ENCODE measurements at places on chromosomes 12 and 14. TPM values are rescaled to one million over a fixed set of nuclear protein-coding genes. Genes with fewer than 3 reads are reported as not detected.

The HPD gene
- not detected for total RNA-seq

The SLC17A8 gene
- total RNA-seq: not detected

GRCh38 chr12:8014836-8015235 is 17.7 kb upstream of the FOXJ2 start:
- H3K4me1 ChIP-seq: peaks cover 6% of the 10 kb centered on the region
- no peak overlapping the region for H3K4me3 ChIP-seq
- no peaks in the 10 kb centered on the region for H3K36me3 ChIP-seq

DNA sequence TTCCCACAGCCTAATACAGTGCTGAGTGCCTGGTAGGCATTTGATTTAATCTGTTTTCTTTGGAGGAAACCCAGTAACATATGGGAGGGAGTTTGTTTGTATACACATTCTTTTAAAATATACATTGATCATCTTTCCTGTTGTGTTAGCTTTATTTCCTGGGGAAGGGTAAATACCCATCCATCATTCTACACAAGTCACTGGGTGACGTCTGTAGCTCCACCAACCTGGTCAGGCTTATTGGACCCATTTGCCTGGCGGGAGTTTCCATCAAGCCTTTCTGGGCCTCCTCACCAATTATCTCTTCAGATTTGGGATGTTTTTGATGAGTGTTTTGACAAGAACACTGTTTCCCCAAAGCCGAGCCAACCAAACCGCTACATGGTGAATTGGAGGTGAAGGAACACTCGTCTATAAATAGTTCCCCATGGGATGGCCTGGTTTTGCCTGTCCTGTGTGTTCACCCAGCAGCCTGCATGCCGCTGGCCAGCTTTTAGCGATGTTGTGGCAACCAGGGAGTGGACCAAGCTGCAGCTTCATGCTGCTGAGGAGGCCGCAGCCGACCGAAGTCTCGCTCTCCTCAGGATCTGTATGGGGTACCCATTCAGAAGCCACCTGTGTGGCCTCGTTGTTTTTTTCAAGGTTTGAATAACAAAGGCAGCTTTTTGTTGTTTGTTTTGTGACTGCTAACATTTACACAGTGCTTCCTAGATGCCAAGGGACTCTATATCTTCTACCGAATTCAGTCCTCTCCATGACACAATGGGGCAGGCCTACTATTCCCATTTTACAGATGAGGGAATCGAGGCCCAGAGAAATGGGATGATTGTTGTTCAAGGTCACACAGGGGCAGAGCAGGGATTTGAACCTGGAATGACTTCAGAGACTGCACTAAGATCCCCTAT is 22.6 kb downstream of the PLXNC1 start:
- no peak overlapping the region for H3K27ac ChIP-seq
- peaks cover 20% of the 10 kb centered on the region for H3K27me3 ChIP-seq
- H3K4me1 ChIP-seq: peaks cover 45% of the 10 kb centered on the region

The RDH12 gene
- total RNA-seq: not detected

The FLRT2 gene
- 34.2 TPM for total RNA-seq

The STXBP6 gene
- total RNA-seq: 18.2 TPM

GRCh38 chr12:8665759-8666158 is 3.1 kb upstream of the MFAP5 start:
- peaks cover 5% of the 10 kb centered on the region for H3K27me3 ChIP-seq
- peaks cover 4% of the 10 kb centered on the region for H3K36me3 ChIP-seq
- no peak overlapping the region for H3K4me3 ChIP-seq
- H3K4me1 ChIP-seq: peaks cover 10% of the 10 kb centered on the region

DNA sequence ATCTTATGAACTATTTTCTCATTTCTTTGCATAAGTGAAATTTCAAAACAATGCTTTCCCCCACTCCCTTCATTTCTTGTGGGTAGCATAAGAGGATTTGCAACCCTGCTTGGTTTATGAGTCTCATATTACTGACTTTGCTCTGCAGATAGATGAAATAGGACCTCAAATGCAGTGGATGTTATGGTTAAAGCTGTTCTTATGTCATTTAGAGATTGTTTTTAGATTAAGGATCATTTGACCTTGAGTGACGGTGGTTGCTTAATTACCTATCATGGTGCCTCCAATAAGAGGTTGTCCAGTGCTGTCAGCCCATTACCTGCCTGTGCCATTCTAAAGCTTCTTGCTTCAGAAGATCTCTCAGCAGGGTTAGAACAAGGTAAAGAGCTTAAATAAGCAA is 351.4 kb upstream of the ATP2B1 start:
- DNase-seq: no peak
- H3K4me1 ChIP-seq: peaks cover 51% of the 10 kb centered on the region
- no peak overlapping the region for H3K4me3 ChIP-seq
- no peaks in the 10 kb centered on the region for H3K36me3 ChIP-seq
- no peak overlapping the region for H3K27ac ChIP-seq

GRCh38 chr14:39138440-39138839 is 24.3 kb downstream of the GEMIN2 start:
- H3K36me3 ChIP-seq: peaks cover 42% of the 10 kb centered on the region
- DNase-seq: no peak
- H3K4me1 ChIP-seq: no peaks in the 10 kb centered on the region
- no peak overlapping the region for H3K27ac ChIP-seq
- H3K27me3 ChIP-seq: no peaks in the 10 kb centered on the region

DNA sequence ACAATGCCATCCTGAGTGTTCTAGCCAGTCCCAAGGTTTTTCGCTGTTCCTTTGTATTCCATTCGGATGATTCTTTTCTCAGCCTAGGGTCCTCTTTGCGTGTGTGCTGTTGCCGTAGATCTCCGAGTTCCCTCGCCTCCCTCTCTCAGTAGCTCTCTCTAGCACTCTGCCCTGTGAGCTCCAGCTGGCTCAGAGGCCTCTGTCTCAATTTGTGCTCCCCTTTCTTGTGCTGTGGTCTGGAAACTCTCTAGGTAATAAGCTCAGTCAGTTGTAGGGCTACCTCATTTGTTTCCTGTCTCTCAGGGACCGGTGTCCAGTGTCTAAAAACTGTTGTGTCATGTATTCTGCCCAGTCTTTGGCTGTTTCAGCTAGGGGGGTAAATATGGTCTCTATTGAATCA is 179.3 kb downstream of the PCNX1 start:
- peaks cover 27% of the 10 kb centered on the region for H3K4me1 ChIP-seq
- H3K36me3 ChIP-seq: peaks cover 29% of the 10 kb centered on the region
- H3K27ac ChIP-seq: peak overlapping the region; percentile 15
- no peak for DNase-seq

GRCh38 chr12:106632797-106633450 is 50.1 kb downstream of the RFX4 start:
- no peak overlapping the region for H3K27ac ChIP-seq
- no peak for DNase-seq
- no peak overlapping the region for H3K4me3 ChIP-seq
- H3K36me3 ChIP-seq: no peaks in the 10 kb centered on the region
- peaks cover 9% of the 10 kb centered on the region for H3K4me1 ChIP-seq
- H3K27me3 ChIP-seq: peaks cover 18% of the 10 kb centered on the region

The LMNTD1 gene
- 0.44 TPM for total RNA-seq

The KRT4 gene
- not detected for total RNA-seq

GRCh38 chr12:52242442-52243258 is 9.6 kb downstream of the KRT7 start:
- no peak overlapping the region for H3K27ac ChIP-seq
- H3K4me3 ChIP-seq: no peak overlapping the region
- no peak for DNase-seq
- H3K27me3 ChIP-seq: peaks cover 2% of the 10 kb centered on the region
- peaks cover 68% of the 10 kb centered on the region for H3K4me1 ChIP-seq

GRCh38 chr14:34030864-34031263 is 80.0 kb upstream of the EGLN3 start:
- H3K4me1 ChIP-seq: no peaks in the 10 kb centered on the region
- H3K36me3 ChIP-seq: no peaks in the 10 kb centered on the region
- no peak for DNase-seq
- H3K4me3 ChIP-seq: no peak overlapping the region
- H3K27me3 ChIP-seq: peaks cover 6% of the 10 kb centered on the region
- no peak overlapping the region for H3K27ac ChIP-seq

DNA sequence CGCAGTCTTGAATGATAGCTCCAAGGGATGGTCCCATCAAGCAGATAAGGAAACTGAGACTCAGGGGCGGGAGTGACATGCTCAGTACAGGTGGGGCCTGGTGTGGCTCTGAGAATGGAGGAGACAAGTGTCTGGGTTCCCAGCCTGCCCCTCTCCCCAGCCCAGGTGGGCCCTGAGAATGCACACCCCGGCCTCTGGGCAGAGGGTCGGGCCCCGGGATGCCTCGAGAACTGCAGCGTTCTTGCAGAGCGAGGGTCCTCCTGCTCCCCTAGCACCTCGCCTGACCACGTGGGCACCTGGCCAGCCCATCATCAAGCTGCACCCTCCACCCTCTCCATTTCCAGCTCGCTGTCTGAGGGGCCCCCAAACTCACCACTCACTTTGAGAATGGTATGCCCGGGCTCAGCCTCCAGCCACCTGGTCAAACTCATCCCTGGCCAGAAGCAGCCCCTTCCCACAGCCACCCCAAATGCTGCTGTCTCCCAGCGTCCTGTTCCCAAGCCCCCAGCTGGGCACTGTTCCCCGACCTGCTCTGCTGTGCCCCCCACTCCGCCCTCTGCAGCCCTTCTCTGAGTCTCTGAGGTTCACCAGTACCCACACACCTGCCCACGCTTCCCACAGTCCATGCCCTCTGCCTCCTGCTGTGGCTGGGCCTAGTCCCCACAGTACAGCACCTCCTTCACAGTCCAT is 44.3 kb downstream of the CYP46A1 start:
- peaks cover 18% of the 10 kb centered on the region for H3K27me3 ChIP-seq
- H3K4me1 ChIP-seq: no peaks in the 10 kb centered on the region
- no peak overlapping the region for H3K27ac ChIP-seq
- DNase-seq: no peak
- no peak overlapping the region for H3K4me3 ChIP-seq
- H3K36me3 ChIP-seq: no peaks in the 10 kb centered on the region

- peaks cover 6% of the 10 kb centered on the region for H3K27me3 ChIP-seq
- peaks cover 21% of the 10 kb centered on the region for H3K4me1 ChIP-seq
- no peak overlapping the region for H3K4me3 ChIP-seq
- H3K36me3 ChIP-seq: peaks cover 50% of the 10 kb centered on the region
- DNase-seq: no peak
- H3K27ac ChIP-seq: no peak overlapping the region
Observed at GRCh38 chr14:54784657-54785056, 118.0 kb downstream of the GCH1 start.

GRCh38 chr14:32934073-32934880 is 4.4 kb upstream of the NPAS3 start:
- H3K4me3 ChIP-seq: peak overlapping the region; percentile 78
- DNase-seq: no peak
- peaks cover 18% of the 10 kb centered on the region for H3K4me1 ChIP-seq
- H3K36me3 ChIP-seq: no peaks in the 10 kb centered on the region
- H3K27me3 ChIP-seq: peaks cover 54% of the 10 kb centered on the region

GRCh38 chr14:89400529-89400928 is 16.5 kb downstream of the FOXN3 start:
- no peak for DNase-seq
- H3K36me3 ChIP-seq: peaks cover 6% of the 10 kb centered on the region
- H3K4me3 ChIP-seq: no peak overlapping the region
- peaks cover 15% of the 10 kb centered on the region for H3K4me1 ChIP-seq

GRCh38 chr14:61527325-61528100 is 167.8 kb upstream of the HIF1A start:
- H3K27me3 ChIP-seq: no peaks in the 10 kb centered on the region
- peak overlapping the region; percentile 71 for H3K4me3 ChIP-seq
- H3K4me1 ChIP-seq: peaks cover 74% of the 10 kb centered on the region
- H3K36me3 ChIP-seq: no peaks in the 10 kb centered on the region
- peak; percentile 81 for DNase-seq
- peak overlapping the region; percentile 92 for H3K27ac ChIP-seq

DNA sequence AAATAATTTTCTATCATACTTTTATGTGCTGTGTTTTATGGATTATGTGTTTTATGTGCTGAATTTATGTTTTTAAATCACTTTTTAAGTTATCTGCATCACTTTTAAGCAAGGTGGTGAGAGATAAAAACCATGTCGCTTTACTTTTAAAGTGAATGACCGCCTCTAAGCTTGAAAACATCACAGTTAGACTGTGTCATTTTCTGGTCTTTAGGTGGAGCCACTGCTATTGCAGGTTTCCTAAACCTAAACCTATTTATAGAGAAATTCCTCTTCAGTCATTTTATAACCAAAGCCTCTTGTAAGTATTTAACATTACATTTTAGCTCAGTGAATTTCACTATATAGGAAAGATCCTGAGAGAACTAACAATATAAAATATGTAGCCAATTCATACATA is 21.0 kb upstream of the MDM2 start:
- no peak for DNase-seq
- no peaks in the 10 kb centered on the region for H3K36me3 ChIP-seq
- no peaks in the 10 kb centered on the region for H3K27me3 ChIP-seq
- peaks cover 26% of the 10 kb centered on the region for H3K4me1 ChIP-seq
- peak overlapping the region; percentile 38 for H3K4me3 ChIP-seq

The SYNDIG1L gene
- not detected for total RNA-seq

GRCh38 chr12:21428241-21428640 is 9.2 kb upstream of the PYROXD1 start:
- no peaks in the 10 kb centered on the region for H3K27me3 ChIP-seq
- peaks cover 30% of the 10 kb centered on the region for H3K4me1 ChIP-seq
- H3K36me3 ChIP-seq: no peaks in the 10 kb centered on the region
- no peak overlapping the region for H3K4me3 ChIP-seq

DNA sequence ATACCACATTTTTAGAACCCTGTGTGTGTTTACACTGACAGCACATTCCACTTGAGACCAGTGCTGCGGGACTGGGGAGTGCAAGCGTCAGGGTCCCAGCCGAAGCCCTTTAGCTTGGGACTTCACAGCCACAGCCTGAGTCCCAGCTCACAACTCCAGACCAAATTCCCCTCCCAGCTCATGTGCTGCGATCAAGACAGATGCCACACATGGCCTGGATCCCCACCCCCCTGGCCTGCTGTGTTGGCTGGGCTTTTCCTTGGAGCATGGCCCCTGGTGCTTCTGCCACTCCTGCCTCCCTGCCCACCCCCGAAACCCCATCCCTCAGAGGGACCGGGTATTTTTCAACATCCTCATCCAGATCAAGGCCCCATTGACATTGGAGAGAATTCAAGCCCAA is 63.7 kb downstream of the WDR20 start:
- no peaks in the 10 kb centered on the region for H3K27me3 ChIP-seq
- no peaks in the 10 kb centered on the region for H3K4me1 ChIP-seq
- no peak overlapping the region for H3K4me3 ChIP-seq
- DNase-seq: no peak
- peaks cover 19% of the 10 kb centered on the region for H3K36me3 ChIP-seq

DNA sequence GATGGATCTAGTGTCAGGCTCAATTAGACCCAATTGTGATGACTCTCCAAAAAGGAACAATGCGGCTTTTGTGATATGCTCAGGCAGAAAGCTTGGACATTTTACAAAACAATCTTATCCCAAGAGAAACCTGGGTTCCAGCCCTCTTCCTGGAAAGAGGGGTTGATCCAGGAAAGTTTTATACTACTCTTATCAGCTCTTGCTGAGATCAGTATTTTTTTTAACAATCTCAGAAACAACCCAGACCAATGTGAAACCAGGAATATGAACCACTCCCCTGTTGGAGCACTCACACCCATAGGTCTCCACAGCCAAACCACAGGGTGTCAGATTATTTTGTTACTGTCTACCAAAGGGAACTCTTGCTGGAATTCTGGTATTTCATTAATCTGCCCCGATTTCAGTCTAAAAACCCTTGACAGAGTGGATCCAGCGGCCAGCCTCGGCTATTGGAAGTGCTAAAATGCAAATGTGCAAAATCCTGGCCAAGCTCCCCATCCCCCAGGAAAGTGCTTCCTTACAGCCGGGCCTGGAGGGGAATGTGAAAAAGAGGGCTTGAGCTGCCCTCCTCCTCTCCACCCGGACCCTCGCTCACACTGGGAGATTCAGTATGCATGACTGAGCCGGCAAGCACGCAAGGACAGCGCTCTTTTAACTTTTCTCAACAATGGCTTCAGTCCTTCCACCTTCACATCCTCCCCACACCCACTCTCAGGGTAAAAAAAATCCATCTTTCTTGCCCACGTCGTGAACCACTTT is 4.0 kb downstream of the FBXL14 start:
- H3K27ac ChIP-seq: peak overlapping the region; percentile 71
- peaks cover 82% of the 10 kb centered on the region for H3K4me1 ChIP-seq
- H3K4me3 ChIP-seq: peak overlapping the region; percentile 86
- H3K36me3 ChIP-seq: peaks cover 30% of the 10 kb centered on the region
